M059J (cell line): ENCODE measurements at places on chromosomes 5 and 9.

DNA sequence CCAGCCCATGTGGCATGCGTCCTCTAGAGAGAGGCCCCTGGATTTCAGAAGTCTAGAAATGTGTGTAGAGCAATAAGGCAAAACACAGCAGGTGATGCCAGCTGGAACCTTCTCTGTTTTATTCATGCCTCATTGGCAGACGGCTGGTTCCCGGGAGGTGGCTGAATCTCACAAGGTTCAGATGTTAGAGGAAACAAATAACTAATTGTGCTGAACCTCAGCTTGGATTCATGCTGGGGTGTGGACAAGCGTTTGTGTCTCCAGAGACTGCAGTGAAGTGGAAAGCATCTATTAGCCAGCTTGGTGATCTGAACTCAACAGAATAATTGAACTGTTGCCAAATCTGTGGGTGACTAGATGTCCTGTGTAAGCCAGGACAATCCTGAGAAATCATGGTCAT lies 131.1 kb upstream of the NR4A3 start:
- peak; percentile 4 for DNase-seq

DNA sequence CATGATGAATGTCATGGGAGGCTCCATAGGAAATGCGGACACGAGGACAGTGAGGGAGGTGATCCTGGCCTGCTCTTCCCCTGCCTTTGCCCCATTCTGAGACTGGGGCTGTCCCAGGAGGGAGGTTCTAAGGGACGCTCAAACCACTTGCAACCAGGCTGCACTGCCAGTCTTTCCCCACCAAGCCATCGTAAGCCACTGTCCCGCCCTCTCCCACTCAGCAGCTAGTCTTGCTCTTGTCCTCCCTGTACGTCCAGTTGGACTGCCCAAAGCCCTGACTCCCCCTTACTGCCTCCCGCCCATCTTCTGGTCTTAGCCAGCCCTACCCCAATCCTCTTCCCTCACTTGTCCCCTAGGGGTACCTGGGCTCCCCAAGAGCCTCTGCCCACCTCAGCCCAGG lies 115.7 kb downstream of the FSTL4 start:
- no peak for DNase-seq

GRCh38 chr9:78712903-78713613 lies 416.1 kb downstream of the PSAT1 start:
- no peak for DNase-seq

GRCh38 chr9:136333045-136333444 lies 5.7 kb downstream of the GPSM1 start:
- DNase-seq: no peak

DNA sequence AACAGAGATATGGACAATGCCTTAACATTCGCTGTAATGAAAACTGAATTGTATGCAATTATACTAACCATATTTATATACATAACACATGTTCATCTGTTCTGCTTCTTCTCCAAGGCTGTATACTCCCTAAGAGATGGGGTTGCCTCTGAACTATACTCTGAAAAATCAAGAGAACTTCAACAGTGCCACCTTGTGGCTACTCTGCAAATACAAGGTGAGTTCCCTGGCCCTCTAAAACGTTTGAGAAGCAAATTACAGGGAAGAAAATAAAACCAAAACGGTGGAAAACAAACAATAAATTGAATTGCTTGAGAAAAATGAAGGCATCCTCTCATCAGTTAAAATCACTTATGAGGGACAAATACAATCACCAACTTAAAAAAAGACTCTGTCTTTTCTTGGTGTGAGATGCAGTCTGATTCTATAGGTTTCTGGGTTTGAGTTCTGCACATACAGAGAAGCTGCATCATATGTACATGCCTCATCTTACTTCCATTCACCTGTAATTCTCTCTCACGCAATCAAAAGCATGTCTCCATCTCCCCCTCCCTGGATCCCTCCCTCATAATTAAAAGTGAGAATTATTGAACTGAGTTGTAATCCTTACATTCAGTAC lies 98.6 kb downstream of the FBXW11 start:
- DNase-seq: peak; percentile 64

DNA sequence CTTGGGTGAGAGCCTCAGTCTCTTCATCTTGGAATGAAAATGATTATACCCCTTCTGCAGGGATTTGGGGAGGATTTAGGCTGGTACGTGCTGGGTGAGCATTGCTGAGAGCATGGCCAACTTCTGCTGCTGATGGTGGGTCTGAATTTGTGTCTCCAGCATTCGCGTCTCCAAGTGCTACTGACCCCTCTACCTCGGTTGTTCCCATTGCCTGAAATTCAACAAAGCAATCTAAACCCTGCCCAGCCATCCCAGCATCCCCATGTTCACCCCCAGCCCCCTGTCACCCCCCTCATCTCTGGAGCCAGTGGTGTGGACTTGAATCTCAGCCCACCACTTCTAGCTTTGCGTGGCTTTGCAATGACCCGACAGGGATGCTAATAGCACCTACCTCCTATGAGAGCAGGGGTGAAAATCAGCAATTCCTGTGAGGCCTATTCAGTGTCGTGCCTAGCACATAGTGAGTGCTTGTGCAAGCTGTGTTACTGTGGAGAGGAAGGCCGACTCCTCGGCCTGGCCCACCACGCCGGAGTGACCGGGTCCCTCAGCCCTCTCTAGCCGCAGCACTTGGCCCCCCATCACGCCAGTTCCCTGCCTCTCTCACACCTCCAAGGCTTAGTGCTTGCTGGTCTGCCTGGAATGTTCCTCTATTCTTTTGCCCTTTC lies 43.4 kb upstream of the SH3PXD2B start:
- no peak for DNase-seq

DNA sequence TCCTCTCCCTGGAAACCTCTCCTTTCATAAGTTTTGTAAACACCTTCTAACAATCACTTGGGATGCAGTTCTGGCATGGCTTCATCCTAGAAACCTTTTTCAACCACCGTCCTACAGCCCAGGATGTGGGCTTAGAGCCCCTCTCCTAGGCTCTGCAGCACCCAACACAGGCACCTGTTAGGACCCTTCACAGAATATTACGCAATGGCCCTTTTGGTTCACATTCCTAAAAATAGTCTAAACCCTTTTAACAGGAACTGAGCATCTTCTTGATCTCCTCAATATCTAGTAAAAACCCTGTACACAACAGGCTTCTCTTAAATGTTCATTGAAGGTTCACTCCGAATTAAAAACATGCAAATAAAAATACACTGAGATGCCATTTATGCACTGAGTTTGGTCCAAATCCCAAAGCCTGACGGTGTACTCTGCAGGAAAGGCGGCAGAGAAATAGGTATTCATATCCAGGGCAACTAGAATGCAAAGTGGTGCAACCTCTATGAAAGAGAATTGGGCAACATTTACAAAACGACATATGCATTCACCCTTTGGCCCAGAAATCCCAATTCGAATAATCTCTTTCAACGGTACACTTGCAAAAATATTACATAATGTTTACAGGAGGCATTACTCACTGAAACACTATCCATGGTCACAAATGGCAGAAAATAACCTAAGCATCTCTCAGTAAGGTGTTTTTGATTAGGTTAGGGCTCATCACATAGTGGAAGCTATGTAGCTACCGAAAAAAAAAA lies 169.3 kb downstream of the SEMA5A start:
- DNase-seq: no peak

DNA sequence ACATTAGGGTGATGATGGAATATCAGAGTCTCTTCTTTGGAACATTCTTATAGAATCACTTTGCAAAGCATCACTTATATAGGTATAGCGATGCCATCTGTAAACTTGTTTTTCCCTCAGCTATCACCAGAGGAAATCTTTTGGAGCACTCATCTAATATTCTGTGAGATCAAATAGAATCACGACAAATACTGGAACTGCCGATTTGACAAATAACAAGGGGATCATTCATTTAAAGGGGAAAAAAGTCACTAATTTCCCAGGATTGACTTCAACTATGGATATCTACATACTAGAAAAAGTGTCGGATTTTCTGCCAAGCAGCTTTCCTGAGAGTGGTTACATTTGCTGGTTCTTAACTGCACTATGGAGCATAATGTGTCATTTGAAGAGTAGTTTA lies 178.6 kb downstream of the NR2F1-AS1 start:
- DNase-seq: no peak

GRCh38 chr5:31935496-31936369 lies 238.4 kb downstream of the GOLPH3 start:
- no peak for DNase-seq

- no peak for DNase-seq
Observed at GRCh38 chr5:171437286-171437821, 17.9 kb downstream of the FGF18 start.

DNA sequence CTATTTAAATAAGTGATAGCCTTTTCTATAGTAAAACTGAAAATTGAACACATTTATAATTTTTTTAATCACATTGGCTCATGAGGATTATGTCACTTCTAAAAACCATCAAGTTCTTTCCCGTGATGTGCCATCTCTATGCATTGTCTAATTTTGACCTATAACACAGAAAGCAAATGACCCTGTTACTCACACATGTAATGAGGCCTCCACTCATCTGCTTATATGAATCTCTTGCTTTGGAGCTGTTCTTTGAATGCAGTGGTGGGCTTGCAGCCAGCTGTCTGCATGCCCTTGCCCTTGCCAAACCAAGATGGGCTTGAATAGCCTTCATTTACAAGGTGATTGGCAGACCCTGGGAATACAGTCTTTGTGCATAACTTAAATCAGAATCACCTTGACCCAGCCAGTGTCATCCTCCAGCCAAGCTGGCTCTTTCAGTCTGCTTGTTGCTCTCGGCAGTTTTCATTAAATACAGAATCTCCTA lies 163.2 kb downstream of the TRIO start:
- DNase-seq: no peak

DNA sequence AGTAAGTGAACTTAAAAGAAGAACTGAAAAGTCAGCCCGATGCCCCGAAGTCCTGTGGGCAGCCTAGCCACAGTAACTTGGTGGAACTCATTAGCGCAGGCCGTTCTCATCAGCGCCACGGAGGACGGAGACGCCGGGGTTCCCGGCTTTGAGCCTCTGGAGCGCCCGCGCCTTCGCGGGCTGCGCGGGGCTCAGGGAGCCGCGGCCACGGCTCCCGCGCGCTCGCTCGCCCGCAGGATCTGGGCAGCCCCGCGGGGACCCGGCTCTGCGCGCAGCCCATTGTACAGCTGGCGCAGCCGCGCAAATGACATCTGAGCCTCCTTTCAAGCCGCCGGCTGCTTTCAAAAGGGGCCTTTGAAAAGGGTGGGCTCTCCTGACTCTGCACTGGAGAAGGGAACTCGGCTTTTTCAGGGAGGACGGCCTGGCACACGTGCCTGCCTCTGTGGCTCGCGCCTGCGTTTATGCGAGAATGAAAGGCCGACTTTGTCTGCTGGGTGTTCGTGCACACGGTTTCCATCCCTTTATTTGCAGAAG lies 40.7 kb downstream of the TLR4 start:
- peak; percentile 14 for DNase-seq

- no peak for DNase-seq
Observed at GRCh38 chr5:160957312-160957861, 105.4 kb upstream of the ATP10B start.

DNA sequence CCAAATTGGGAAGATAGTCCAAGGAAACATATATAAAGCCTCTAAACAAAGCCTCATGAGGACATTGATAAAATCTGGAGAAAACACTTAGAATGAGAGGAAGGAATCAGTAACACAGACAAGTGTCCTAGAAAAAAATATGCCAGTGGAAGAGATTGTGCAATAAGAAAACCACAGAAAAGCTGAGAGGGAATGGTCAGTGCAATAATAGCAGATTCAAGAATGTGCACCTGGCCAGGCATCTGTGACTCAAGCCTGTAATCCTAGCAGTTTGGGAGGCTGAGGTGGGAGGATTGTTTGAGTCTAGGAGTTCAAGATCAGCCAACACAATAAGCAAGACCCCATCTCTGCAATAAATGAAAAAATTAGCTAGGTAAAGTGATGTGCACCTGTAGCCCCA lies 691.2 kb upstream of the CDH6 start:
- peak; percentile 40 for DNase-seq

DNA sequence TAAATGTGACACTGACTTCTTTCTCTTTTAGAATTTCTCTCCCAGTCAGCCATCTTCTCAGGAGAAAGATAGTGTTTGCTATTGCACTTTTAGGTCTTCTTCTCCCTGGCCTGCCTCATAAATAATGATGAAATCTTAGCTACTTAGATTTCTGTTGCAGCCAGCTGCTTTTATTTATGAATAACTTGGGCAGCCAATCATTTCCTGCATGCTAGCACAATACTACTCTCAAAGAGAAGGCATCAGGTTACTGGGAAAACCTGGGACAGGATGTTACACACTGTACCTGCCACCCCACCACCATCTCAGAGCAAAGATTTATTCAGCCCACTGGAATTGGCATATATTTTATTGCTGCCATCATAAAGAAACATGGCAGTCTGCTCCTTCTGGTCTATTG lies 266.6 kb downstream of the PRELID2 start:
- DNase-seq: peak; percentile 47

DNA sequence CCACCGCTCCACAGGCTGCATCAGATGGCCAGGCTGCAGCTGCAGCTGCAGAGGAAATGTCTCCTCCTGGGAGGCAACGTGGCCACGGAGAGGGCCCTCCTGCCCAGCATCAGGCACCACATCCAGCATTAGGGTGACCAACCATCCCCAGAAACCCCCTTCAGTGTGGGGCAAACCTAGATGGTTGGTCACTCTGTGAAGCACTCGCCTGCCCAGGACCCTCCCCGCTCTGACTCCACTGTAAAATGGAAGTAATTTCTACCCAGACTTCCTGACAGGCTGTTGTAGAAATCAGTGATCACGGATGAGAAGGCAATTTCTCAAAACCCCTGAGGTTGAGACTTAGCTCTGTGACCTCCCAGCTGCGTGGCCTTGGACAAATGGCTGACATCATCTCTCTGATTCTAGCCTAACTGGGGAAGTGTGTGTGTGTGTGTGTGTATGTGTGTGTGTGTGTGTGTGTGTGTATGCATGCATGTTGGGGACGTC lies 31.6 kb downstream of the B4GALT1 start:
- DNase-seq: no peak

- DNase-seq: peak; percentile 76
Observed at GRCh38 chr9:81266674-81267073, 422.7 kb downstream of the TLE1 start.

GRCh38 chr9:38671372-38671731 lies 48.6 kb downstream of the FAM240B start:
- no peak for DNase-seq

DNA sequence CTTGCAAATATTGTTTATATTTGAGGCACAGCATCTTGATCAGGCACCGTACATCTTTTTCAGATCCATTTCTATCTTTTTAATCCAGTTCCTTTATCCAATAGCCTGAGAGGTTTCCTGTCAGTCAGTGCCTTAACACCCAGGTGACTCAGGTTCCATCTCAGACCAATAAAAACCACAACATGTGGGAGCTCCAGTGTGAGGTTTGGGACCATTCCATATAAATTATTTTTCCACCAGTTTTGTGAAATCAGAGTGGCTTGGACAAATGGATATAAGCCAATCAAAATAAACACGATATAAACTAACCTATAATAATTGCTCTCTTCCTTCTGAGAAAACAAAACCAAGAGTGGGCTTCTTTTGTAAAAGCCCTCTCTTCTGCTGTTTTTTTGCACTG lies 351.3 kb downstream of the NTRK2 start:
- peak; percentile 88 for DNase-seq

GRCh38 chr5:57878301-57878722 lies 395.7 kb upstream of the ACTBL2 start:
- DNase-seq: peak; percentile 67
